ENCODE measurements at places on chromosomes 7 and 10. TPM values are rescaled to one million over a fixed set of nuclear protein-coding genes. Genes with fewer than 3 reads are reported as not detected.

Gene OR6V1
- total RNA-seq = not detected

DNA sequence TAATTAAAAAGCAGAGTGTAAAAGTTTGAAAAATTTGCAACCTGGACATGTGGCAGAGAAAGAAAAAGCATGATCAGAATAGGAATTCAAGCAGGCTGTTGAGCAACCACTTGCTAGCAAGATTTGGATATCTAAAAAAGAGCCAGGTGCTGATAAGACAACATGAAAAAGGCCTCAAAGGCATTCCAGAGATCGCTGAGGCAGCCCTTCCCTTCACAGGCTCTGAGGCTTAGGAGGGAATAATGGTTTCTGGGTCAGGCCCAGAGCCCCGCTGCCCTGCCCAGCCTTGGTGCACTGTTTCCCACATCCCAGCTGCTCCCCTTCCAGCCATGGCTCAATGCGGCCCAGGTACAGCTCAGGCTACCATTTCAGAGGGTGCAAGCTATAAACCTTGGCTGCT lies 64.1 kb upstream of the EEPD1 start:
- DNase-seq = no peak

Gene PHYH
- total RNA-seq = 41.3 TPM

GRCh38 chr7:157018997-157019608 lies 8.6 kb upstream of the MNX1 start:
- DNase-seq = no peak

Gene ASZ1
- total RNA-seq = not detected

DNA sequence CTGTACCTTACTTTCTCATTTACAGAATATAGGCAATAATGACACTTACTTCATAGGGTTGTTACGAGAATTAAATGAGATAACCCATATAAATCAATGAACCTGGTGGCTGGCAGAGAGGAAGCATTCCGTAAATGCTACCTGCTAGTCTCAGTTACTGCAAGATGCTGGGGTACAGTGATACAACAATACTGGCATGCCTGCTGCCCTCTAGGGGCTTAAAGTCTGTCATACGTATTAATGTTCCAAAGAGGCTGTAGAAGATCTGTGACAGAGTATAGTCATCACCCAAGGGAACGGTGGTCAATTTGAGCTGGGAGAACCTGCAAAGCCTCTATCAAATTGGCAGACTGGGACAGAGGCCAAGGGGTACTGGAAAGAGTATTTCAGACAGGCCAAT lies 421.5 kb downstream of the GPAM start:
- no peak for DNase-seq

Gene FOXI2
- total RNA-seq = not detected

DNA sequence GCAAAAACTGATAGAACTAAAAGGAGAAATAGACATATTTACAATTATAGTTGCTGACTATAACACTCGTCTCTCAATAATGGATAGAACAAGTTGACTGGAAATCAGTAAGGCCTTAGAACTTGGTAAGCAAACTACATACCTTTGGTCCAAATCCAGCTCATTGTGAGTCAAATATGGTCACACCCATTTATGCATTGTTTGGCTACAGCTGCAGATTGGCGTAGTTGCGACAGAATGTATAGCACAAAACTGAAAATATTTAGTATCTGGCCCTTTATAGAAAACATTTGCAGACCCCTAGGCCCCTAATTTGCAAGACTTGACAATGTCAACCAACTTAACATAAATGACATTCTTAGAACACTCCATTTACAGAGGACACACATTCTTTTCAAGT lies 103.6 kb upstream of the EGR2 start:
- no peak for DNase-seq

DNA sequence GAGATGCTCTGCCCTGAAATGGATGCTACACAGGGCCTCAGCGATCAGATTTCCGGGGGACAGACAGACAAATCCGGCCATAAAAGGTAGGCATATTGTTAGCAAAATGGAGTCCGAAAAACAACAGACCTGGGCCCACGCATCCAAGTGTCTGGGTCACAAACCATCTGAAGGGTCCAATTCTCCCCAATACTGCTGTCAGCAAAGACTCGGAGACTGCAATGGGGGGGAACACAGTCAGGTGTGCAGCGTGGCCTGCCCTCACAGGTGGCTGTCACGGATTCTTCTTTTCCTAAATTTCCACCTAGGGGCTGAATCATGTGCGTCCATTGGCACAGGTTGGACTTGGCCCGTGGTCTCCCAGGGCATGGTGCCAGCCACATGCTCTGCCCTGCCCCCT lies 12.9 kb downstream of the PKD1L1 start:
- DNase-seq = no peak

Gene ENTPD7
- total RNA-seq = 15.9 TPM

DNA sequence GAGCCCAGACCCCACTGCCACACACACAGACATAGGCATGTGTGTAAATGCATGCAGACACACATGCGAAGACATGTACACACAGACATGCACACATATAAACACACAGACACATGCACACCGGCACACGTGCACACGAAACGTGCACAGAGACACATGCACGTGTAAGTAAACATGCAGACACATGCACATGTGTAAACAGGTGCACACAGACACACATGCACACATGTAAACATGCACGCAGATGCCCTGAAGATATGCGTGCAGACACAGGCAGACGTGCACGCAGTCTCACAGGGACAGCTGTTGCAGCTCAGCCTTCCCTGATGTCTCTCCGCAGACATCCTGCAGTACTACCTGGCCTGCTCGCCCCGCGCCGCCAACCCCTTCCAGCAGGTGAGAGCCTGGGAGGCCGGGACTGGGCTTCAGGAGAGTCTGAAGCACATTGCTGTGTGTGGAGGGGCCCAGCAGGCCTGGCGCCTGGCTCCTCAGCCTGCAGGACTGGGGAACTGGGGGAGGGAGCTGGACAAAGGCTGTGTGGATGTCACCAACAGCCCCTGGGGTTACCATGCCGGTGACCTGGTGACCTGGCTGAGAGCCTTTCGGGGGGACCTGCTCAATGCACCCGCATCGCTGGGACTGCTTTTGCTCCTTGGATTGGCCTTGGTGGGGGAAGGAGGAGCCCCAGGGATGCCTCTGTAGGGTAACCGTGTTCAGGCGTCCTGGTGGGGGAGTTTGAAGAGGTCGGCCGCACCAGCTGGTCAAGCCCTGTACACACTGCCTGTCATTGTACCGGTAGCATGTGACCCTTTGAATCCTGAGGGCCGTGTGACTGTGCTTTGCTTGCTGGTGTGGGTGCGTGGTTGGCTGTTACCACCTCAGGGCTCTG lies 20.3 kb downstream of the TTYH3 start:
- no peak for DNase-seq

- DNase-seq = no peak
Observed at GRCh38 chr10:129533281-129533680, 66.2 kb downstream of the MGMT start.

DNA sequence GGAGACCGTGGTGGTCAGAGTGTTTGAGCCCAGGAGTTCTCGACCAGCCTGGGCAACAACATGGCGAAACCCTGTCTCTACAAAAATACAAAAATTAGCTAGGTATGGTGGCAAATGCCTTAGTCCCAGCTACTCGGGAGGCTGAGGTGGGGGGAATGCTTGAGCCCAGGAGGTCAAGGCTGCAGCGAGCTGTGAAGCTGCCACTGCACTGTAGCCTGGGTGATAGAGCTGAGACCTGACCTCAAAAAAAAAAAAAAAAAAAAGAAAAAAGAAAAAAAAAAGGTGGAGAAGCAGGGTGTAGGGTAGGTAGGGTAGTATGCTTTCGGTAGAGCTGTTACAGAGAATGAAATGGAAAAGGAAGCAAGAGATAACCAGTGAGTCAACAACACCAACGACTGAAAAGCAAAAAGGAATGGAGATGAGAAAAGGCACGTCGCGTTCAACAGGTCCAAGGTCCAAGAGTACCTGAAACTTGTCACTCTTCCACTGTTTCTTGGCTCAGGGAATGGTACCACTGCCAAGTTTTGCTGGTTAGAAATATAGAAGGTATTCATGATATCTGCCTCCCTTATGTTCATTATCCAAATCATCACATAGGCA lies 4.3 kb upstream of the RSBN1L start:
- DNase-seq = no peak

- DNase-seq = no peak
Observed at GRCh38 chr7:152969335-152969734, 209.8 kb downstream of the ACTR3B start.

- no peak for DNase-seq
Observed at GRCh38 chr7:32890793-32891042, 842 bp downstream of the KBTBD2 start.

GRCh38 chr7:15376600-15376999 lies 185.2 kb downstream of the AGMO start:
- DNase-seq = no peak

DNA sequence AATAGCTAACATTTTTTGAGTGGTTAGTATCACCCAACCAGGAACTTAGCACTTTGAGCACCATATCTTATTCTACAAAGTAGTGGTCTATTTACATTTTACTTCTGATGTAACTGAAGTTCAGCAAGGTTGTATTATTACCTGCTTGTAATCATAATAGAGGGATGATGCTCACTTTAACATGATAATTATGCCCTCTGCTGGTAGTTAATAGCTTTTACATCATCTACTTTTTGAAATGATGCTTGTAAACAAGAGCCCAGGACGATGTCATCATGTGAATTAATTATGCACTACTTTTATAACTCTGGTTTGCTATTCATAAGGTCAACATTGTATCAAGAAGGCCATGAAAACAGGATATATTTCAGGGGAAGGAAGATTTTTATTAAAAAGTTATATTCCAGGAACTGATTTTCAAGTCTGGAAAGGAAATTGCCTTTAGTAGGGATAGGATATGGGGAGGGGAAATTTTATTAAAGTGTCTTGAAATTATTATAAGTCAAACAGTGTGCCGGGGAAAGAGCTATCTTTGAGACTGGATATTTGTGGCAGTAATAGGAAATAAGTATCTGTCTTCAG lies 80.3 kb upstream of the SCIN start:
- DNase-seq = no peak

Data from Panc1 (cell line).